ENCODE measurements at places on chromosomes 11 and 22. TPM values are rescaled to one million over a fixed set of nuclear protein-coding genes. Genes with fewer than 3 reads are reported as not detected.

GRCh38 chr11:104161751-104162450, 2.0 kb downstream of the PDGFD start:
- DNase-seq, result no peak

The HTR3A gene
- not detected for total RNA-seq

DNA sequence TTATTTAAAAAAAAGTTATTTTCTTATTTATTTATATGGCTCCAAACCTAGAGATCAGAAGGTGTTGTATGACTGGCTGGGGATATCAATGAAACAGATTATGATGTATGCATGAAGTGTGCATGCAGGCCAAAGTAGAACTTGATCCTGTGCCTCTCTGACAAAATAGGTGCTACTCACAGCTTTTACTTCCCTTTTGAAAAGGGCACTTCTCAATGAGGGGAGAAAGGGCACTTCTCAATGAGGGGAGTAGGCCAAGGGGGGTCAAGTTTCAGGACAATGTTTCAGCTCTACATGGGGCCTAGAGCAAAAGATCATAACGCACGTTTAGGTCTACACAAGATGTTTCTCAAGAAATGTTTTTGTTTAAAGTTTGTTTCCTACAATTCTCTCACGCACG, 397.5 kb downstream of the ETS1 start:
- no peak for DNase-seq

The PITPNM1 gene
- 32.0 TPM for total RNA-seq

GRCh38 chr11:117613521-117613920, 183.5 kb downstream of the DSCAML1 start:
- DNase-seq, result no peak

DNA sequence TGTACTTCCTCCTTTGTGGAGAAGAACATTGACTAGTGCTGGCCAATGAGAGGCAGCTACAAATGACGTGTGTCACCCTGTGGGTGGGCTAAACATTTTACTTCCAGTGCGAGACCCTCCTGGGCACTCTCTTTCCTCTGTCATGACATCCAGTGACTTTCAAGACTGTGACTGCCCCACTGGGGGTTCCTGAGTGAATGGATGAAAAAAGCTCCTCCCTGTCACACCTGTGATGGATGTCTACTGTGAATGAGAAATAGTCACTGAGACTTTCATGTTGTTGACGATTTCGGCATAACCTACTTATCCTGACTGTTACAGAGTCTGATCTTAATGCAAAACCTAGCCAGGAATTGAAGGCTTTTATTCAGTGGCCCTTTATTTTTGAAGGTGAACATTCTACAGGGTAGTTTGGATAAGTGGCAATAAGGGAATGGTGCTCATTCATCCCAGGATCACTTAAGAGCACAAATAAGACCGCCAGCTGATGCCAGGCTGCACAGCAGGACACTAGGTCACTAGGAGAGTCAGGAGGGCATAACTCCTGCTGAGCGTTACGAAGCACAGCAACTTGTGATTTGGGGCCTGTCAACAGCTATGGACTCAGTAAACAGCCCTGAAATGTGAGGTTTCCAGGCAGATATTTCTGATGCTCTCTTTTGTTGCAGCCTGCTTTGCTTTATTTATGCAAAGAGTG, 636.6 kb downstream of the NTM start:
- DNase-seq, result no peak

The ART1 gene
- 0.67 TPM for total RNA-seq

DNA sequence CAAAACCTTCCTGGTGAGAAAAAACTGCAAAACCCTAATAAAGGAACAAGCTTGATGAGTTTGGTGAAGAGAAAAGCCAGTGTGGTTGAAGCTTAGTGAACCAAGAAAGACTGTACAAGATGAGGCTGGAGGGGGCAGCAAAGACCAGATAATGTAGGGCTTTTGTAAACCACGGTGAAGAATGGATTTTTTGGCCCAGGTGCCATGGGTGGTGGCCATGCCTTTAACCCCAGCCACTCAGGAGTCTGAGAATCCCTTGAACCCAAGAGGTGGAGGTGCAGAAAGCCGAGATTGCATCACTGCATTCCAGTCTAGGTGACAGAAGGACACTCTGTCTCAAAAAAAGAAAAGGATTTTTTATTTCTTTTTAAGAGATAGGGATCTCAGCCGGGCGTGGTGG, 5.0 kb upstream of the ZDHHC5 start:
- no peak for DNase-seq

GRCh38 chr11:61120706-61121191, 18.5 kb downstream of the CD5 start:
- no peak for DNase-seq

GRCh38 chr11:110587972-110588371, 124.3 kb downstream of the ARHGAP20 start:
- no peak for DNase-seq

The ALDH3B2 gene
- total RNA-seq, result 6.4 TPM

GRCh38 chr11:84887055-84887629, 740.0 kb downstream of the DLG2 start:
- DNase-seq, result no peak

The ZNF202 gene
- 8.4 TPM for total RNA-seq

- no peak for DNase-seq
Measured at GRCh38 chr11:43693069-43693468, 12.5 kb downstream of the HSD17B12 start.

DNA sequence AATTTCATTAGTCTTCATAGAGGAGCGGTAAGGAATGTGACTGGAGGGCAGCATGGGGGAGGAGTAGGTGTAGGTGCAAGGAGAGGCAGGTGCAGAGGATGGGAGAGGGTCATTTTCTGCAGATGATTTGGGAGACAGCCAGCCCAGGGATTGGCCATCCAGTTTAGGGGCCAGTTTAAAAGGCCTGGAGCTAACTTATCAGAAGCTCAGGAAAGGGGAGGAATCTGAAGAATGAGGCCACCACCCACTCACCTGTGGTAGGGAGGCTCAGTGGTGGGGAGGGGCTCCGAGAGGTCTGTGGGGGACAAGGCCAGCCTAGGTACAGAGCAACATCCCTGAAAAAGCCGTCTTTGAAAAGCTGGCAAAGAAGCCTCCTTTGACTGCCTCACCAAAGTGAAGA, 110.8 kb upstream of the TMEM45B start:
- DNase-seq, result no peak

The SMIM38 gene
- total RNA-seq, result not detected

The FLRT1 gene
- 0.30 TPM for total RNA-seq

The OR8B3 gene
- not detected for total RNA-seq

The LPXN gene
- 36.7 TPM for total RNA-seq

The SGSM1 gene
- total RNA-seq, result 2.8 TPM

The LARGE1 gene
- total RNA-seq, result 20.2 TPM

The NLRP14 gene
- total RNA-seq, result 0.15 TPM

GRCh38 chr11:14340721-14341120, 18.3 kb downstream of the RRAS2 start:
- no peak for DNase-seq

GRCh38 chr11:129750343-129751292, 65.0 kb upstream of the TMEM45B start:
- peak; percentile 78 for DNase-seq

All from upper lobe of left lung (tissue), 6 donors.